NCI-H748 treated with DMSO at 0.1 percent for 48 hours (cell line): ENCODE measurements at places on chromosomes 12 and 14.

DNA sequence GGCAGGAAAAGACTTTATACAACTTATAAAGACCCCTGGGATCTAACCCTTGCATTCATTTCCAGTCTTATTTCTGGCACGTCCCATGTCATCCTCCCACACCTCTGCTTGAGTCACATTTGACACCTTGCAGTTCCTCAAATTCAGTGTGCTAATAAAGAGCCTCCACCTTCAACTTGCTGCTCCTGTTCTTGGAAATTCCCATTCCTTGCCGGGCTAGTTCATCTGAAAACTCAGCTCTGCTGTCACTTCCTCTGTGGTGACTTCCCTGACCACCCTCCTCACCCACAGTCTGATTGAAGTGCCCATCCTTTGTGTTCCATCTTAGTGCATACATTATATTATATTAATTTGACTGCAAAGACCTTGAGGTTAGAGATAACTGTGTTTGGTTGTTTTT lies 37.4 kb upstream of the PSMA6 start:
- no peak for DNase-seq

GRCh38 chr12:6355491-6356373 lies 13.9 kb upstream of the TNFRSF1A start:
- DNase-seq = no peak

- DNase-seq = no peak
Measured at GRCh38 chr14:79379266-79379665, 832.0 kb downstream of the DIO2 start.

- DNase-seq = no peak
Measured at GRCh38 chr14:77808250-77808649, 8.3 kb downstream of the ADCK1 start.

- no peak for DNase-seq
Measured at GRCh38 chr14:28515571-28515970, 251.0 kb upstream of the FOXG1 start.
